Activated naive CD8-positive, alpha-beta T cell treated with anti-CD3 and anti-CD28 coated beads, Interleukin-2, amount 50 U/mL, for 24 hours (primary cell): ENCODE measurements at places on chromosomes 2 and 18.

DNA sequence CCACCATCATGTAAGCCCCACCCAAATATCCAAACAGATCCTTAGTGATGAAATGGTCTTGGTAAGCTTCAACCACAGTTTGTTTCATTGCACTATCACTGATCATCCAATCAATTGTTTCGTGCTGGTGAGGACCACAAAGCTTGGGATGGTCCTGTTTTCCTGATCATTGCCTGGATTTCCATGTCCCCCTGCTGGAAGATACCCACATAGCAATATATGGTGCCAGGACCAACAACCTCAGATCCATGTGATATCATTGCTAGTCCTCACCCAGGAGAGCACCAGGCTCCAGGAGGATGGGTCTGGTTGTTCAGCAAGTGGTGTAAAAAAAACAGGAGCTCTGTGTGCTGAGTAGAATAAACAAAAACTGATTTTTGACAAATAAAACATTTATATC is 206.5 kb upstream of the SH3BP4 start:
- no peaks in the 10 kb centered on the region for H3K36me3 ChIP-seq
- H3K27ac ChIP-seq: no peak overlapping the region
- peaks cover 13% of the 10 kb centered on the region for H3K27me3 ChIP-seq

- H3K27ac ChIP-seq: no peak overlapping the region
- H3K4me1 ChIP-seq: no peaks in the 10 kb centered on the region
- no peak for DNase-seq
- H3K27me3 ChIP-seq: no peaks in the 10 kb centered on the region
- H3K4me3 ChIP-seq: no peak overlapping the region
Observed at GRCh38 chr2:180644709-180645108, 335.7 kb upstream of the UBE2E3 start.

- no peak overlapping the region for H3K4me3 ChIP-seq
- peaks cover 6% of the 10 kb centered on the region for H3K27me3 ChIP-seq
- no peak overlapping the region for H3K27ac ChIP-seq
- no peaks in the 10 kb centered on the region for H3K36me3 ChIP-seq
Observed at GRCh38 chr2:236445678-236446077, 123.9 kb upstream of the ACKR3 start.

DNA sequence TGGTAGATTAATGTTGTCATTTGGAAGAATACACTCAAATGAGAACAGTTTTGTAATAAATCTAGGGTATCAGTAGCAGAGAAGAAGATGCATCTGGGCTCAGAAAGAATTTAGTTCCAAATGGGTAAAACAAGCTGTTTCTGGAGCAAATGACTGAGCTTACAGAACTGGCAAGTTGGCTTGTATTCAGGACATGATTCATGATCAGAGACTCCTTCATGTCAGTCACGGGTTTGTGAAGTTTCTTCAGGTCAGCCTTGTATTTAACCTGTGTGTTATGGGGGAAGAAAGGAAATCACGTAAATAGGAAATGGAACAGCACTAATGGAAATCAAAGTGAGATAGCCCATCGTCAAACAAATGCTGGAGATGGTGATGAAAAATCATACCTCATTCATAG is 109.1 kb downstream of the RIF1 start:
- H3K27ac ChIP-seq: no peak overlapping the region
- no peak for DNase-seq
- no peaks in the 10 kb centered on the region for H3K36me3 ChIP-seq
- no peaks in the 10 kb centered on the region for H3K27me3 ChIP-seq

- no peaks in the 10 kb centered on the region for H3K27me3 ChIP-seq
- peaks cover 8% of the 10 kb centered on the region for H3K4me1 ChIP-seq
- peaks cover 11% of the 10 kb centered on the region for H3K36me3 ChIP-seq
- DNase-seq: no peak
- no peak overlapping the region for H3K27ac ChIP-seq
Observed at GRCh38 chr2:183214680-183215079, 90.4 kb downstream of the NUP35 start.

- no peak overlapping the region for H3K4me3 ChIP-seq
- no peaks in the 10 kb centered on the region for H3K36me3 ChIP-seq
- H3K27ac ChIP-seq: no peak overlapping the region
Observed at GRCh38 chr18:59748628-59749360, 51.6 kb upstream of the CCBE1 start.

GRCh38 chr2:12017499-12018157 is 271.2 kb downstream of the LPIN1 start:
- peaks cover 5% of the 10 kb centered on the region for H3K4me1 ChIP-seq
- peaks cover 15% of the 10 kb centered on the region for H3K36me3 ChIP-seq
- H3K27me3 ChIP-seq: peaks cover 25% of the 10 kb centered on the region
- no peak overlapping the region for H3K27ac ChIP-seq
- no peak overlapping the region for H3K4me3 ChIP-seq
- DNase-seq: no peak

DNA sequence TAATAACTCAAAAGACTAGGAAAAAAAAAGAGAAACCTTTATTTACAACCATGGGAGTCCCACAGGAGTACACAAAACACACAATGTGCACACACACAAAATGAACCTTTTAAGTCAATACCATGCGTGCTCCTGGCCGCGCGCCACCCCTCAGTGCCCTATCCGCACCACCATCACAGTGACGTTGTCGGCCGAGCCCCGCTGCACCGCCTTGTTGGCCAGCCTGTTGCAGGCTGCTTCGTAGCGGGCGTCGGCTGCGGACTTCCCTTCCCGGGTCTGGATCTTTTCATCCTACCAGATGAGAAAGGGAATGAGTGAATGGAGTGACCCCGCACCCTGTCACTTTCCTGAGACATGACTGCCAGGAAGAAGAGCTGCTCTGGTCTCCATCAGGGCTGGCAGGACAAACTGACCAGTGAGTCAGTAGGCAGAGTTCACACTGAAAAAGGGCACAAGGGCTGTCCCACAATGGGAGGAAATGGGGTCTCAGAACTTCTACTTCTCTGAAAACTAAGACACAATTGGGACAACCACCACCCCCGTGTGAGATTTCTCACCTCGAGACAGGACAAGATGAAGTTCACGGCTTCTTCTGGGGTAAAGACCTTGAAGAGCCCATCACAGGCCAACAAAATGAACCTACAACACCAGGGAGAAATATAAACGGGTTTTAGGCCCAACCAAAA is 11.8 kb downstream of the ERFE start:
- no peak for DNase-seq
- H3K4me1 ChIP-seq: peaks cover 3% of the 10 kb centered on the region
- no peak overlapping the region for H3K27ac ChIP-seq
- H3K36me3 ChIP-seq: peaks cover 34% of the 10 kb centered on the region
- H3K27me3 ChIP-seq: peaks cover under 1% of the 10 kb centered on the region
- H3K4me3 ChIP-seq: no peak overlapping the region

- no peak overlapping the region for H3K4me3 ChIP-seq
- DNase-seq: no peak
- no peaks in the 10 kb centered on the region for H3K27me3 ChIP-seq
- H3K4me1 ChIP-seq: no peaks in the 10 kb centered on the region
- no peaks in the 10 kb centered on the region for H3K36me3 ChIP-seq
Observed at GRCh38 chr2:167100506-167100905, 212.2 kb downstream of the XIRP2 start.

- H3K36me3 ChIP-seq: no peaks in the 10 kb centered on the region
- H3K4me3 ChIP-seq: no peak overlapping the region
- H3K27me3 ChIP-seq: peaks cover 2% of the 10 kb centered on the region
- DNase-seq: no peak
Observed at GRCh38 chr2:161919873-161920272, 154.1 kb downstream of the DPP4 start.

DNA sequence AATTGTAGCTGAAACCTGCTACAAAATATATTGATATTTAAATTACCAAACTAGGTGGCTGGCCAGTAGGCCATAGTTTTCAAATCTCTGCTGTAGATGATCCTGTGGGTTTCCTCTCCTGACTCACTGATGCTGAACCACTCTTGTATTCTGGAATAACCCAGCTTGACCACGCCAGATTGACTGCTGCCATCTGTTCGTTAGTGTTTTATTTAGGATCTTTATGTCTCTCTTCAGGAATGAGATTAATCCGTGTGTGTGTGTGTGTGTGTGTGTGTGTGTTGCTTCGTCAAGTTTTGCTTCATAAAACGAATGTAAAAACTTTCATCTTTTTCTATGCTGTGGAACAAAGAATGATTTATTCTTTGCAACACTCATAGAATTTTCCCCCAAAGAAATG is 187.1 kb downstream of the DYSF start:
- no peaks in the 10 kb centered on the region for H3K4me1 ChIP-seq
- H3K27ac ChIP-seq: no peak overlapping the region
- DNase-seq: no peak
- H3K36me3 ChIP-seq: no peaks in the 10 kb centered on the region
- H3K27me3 ChIP-seq: peaks cover 3% of the 10 kb centered on the region

GRCh38 chr2:135337071-135337470 is 193.9 kb downstream of the ZRANB3 start:
- no peak overlapping the region for H3K4me3 ChIP-seq
- DNase-seq: no peak
- H3K36me3 ChIP-seq: peaks cover 31% of the 10 kb centered on the region
- no peak overlapping the region for H3K27ac ChIP-seq

GRCh38 chr18:54116541-54117257 is 107.8 kb downstream of the MBD2 start:
- no peaks in the 10 kb centered on the region for H3K36me3 ChIP-seq
- peaks cover 13% of the 10 kb centered on the region for H3K27me3 ChIP-seq
- H3K4me1 ChIP-seq: peaks cover 2% of the 10 kb centered on the region
- H3K4me3 ChIP-seq: no peak overlapping the region

DNA sequence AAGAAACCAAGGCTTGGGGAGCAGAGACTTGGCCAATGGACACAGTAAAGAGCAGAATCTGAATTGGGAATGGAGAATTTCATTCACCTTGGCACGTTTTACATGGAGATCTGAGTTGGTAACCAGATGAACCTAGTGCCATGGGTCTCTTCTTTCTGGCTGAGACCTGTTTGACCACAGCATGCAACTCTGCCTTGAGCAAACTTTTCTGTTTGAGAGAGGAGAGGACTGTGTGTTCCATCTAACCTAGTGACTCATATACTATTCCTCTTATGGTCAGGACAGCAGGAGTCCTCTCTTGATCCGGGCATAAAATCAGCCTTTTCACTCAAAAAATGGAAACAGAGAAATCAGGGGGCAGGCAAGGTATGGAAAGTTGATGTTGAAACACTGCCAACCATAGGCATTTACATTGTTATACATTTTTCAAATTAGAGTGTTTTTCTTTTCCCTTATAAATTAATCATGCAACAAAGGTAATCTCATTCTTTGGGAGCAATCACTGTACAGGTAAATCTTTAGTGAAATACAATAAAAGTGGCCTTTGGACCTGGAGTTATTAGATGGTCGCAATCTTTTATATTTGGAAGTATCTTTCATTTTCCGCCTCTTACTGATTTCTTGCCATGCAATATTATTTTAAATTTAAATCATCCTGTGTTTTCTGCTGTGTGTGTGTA is 86.7 kb downstream of the NRP2 start:
- no peak overlapping the region for H3K4me3 ChIP-seq
- H3K27ac ChIP-seq: no peak overlapping the region
- no peak for DNase-seq

GRCh38 chr18:10416065-10416464 is 38.4 kb upstream of the APCDD1 start:
- H3K27me3 ChIP-seq: peaks cover 1% of the 10 kb centered on the region
- H3K36me3 ChIP-seq: no peaks in the 10 kb centered on the region
- H3K27ac ChIP-seq: no peak overlapping the region
- no peak for DNase-seq
- H3K4me1 ChIP-seq: no peaks in the 10 kb centered on the region

DNA sequence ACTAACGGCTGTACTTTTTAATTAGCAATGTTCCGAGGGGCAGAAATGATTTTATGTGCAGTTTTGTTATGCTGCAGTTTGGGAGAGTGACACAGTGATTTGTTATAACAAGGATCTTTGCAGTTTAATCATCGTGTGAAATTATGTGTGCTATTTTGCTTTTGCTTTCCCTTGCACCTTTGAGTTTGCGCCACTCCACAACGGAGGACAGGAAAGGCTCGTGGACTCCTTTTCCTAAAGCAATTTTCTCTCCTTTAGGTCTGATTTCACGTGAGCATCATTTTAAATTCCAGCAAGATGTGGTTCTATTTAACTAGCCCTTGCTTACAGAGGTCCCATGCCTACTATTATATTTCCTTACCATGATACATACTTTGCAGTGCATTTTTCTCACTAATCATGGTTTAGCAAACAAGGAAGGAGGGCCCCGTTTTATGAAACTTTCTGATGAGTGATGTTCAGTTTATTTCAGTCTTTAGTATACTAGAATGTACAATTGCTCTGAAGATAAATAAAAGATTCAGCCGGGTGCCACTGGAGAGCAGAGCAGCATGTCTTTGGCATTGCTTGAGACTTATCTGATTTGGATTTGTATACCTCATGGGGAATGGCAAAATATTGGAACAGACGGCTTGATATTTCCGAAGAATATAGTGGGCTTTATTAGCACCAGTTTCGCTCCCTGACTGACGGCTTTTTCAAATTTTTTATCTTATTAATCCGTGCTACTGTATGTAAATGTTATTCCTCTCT is 528.2 kb upstream of the FANCL start:
- no peaks in the 10 kb centered on the region for H3K36me3 ChIP-seq
- no peaks in the 10 kb centered on the region for H3K27me3 ChIP-seq
- no peak for DNase-seq
- H3K4me3 ChIP-seq: no peak overlapping the region
- H3K27ac ChIP-seq: no peak overlapping the region

- no peak for DNase-seq
- H3K4me1 ChIP-seq: peaks cover 7% of the 10 kb centered on the region
- no peak overlapping the region for H3K4me3 ChIP-seq
- no peak overlapping the region for H3K27ac ChIP-seq
- no peaks in the 10 kb centered on the region for H3K36me3 ChIP-seq
- H3K27me3 ChIP-seq: peaks cover 11% of the 10 kb centered on the region
Observed at GRCh38 chr2:102051692-102052277, 60.0 kb downstream of the IL1R2 start.

GRCh38 chr2:167697948-167698347 is 549.4 kb downstream of the STK39 start:
- no peak for DNase-seq
- H3K27ac ChIP-seq: no peak overlapping the region
- peaks cover 2% of the 10 kb centered on the region for H3K27me3 ChIP-seq
- H3K4me1 ChIP-seq: no peaks in the 10 kb centered on the region

- H3K27me3 ChIP-seq: no peaks in the 10 kb centered on the region
- H3K4me3 ChIP-seq: no peak overlapping the region
- H3K27ac ChIP-seq: no peak overlapping the region
- DNase-seq: no peak
Observed at GRCh38 chr2:33766175-33766574, 167.1 kb upstream of the FAM98A start.

DNA sequence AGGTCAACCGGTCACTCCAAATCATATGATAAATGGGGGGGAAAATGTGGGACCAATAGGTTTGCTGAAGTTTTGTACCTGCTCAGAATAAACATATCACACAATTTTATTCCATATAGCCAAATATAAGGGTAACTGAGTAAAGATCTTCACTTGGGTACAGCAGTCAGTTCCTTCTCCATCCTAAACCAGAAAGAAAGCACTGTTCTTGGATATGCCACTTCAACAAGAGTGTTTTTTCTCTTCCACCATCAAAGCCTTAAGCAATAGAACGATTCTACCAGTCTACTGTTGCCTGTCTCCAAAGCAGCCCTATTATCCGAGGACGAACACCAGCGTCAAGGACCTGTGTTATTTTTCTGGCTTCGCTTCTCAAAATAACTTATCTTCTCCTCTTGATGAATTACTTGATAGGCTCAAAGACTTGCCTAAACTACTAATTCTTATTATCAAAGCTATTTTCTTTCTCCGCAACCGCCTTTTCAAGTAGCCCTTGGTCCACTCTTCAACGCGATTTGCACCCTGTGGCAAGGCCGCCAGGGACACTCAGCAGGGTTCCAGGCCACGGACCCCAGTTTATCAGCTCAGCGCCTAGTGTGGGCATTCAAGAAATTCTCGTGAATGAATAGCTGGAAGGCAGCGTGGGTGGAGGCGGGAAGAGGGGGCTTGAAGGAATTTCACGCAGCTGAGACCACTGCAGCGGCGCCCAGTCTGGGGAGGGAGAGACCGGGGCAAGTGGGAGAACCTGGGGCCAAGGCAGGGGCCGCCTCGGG is 646 bp downstream of the ALS2 start:
- peaks cover 6% of the 10 kb centered on the region for H3K27me3 ChIP-seq
- H3K4me3 ChIP-seq: peak overlapping the region; percentile 89
- no peaks in the 10 kb centered on the region for H3K36me3 ChIP-seq
